Astrocyte (in vitro differentiated cells and primary cell): ENCODE measurements at places on chromosomes 2 and 18. TPM values are rescaled to one million over a fixed set of nuclear protein-coding genes. Genes with fewer than 3 reads are reported as not detected.

GAD1 gene
- total RNA-seq: 4.5 and 4.7 TPM in 2 replicates

STPG4 gene
- total RNA-seq: 0.55 and 0.64 TPM in 2 replicates

ATP6V1B1 gene
- not detected in 2 replicates for total RNA-seq

PROM2 gene
- 0.93 and 1.2 TPM in 2 replicates for total RNA-seq

CAPN13 gene
- not detected in 2 replicates for total RNA-seq

GAL3ST2 gene
- total RNA-seq: not detected in 2 replicates

TGFA gene
- total RNA-seq: 0.55 and 1.4 TPM in 2 replicates

FBXO15 gene
- 1.2 TPM in 2 replicates for total RNA-seq

NAT8 gene
- not detected in 2 replicates for total RNA-seq

COL4A4 gene
- total RNA-seq: 0.36 and 0.62 TPM in 2 replicates

ADNP2 gene
- 17.9 and 20.5 TPM in 2 replicates for total RNA-seq

SERPINB10 gene
- total RNA-seq: not detected in 2 replicates

- DNase-seq: peak; percentile 89
These were observed 46.2 kb upstream of the SMAD7 start for GRCh38 chr18:48996901-48997463.

GRCh38 chr2:209960045-209960444, 42.4 kb upstream of the RPE start:
- no peak for DNase-seq

DNA sequence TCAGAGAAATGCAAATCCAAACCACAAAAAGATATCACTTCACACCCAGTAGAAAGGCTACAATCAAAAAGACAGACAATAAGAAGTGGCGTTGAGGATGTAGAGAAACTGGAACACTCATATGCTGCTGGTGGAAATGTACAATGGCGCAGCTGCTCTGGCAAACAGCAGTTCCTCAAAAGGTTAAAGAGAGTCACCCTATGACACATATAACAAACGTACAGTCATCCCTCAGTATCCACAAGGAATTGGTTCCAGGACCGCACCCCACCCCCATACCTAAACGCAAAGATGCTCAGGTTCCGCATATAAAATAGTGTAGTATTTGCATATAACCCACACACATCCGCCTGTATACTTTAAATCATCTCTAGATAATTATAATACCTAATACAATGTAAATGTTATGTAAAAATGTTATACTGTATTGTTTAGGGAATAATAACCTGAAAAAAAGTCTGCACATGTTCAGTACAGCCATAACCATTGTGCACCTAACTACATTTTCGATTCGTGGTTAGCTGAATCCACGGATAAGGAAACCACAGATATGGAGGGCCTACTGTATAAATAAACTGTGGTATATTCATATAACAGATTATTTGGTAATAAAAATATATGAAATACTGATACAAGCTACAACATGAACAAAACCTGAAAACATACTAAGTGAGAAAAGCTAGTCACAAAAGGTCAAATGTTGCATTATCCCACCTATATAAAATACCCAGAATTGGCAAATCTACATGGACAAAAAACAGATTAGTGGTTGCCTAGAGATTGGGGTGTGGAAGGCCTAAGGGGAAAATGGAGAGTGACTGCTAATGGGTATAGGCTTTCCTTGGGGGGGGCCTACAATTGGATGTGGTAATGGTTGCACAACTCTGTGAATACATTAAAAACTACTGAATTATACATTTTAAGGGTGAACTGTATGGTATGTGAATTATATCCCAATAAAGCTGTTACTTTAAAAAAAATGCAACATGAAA, 37.5 kb downstream of the UXS1 start:
- peak; percentile 67 for DNase-seq

DNA sequence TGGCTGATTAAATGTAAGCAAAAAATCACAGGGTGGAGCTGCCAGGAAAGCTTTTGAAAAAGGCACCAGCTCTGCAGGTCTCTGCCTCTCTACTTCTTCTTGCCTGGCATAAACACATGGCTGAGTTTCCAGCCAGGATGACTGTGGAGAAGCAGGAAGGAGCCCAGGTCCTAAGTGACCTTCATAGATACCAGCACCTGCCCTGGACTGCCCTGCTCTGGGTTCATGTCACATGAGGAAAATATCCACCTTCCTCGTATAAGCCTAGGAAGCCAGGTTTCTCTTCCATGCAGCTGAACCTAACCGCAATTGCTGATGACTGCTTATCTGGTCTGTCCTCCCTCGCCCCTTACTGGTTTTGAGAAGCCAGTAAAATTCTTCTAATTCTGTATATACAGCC, 47.8 kb upstream of the CREB1 start:
- no peak for DNase-seq

DNA sequence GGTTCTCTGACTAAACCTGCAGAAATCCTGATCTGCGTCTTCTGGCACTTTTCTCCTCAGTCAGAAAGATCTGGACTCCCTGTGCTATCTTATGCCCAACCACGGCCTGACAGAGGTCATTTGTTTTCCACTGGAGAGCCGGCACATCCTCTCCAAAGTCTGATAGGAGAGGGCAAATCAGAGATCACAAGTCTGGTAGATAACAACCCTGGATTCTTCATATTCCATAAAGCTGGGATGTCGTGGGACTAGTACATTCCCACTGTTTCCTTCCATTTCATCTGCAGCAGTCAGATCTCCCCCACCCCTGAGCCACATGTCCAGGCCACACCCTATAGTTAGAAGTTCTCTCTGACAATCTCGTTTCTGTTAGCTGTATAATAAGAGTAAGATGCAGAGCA, 157.0 kb downstream of the MGAT5 start:
- DNase-seq: peak; percentile 78

DNA sequence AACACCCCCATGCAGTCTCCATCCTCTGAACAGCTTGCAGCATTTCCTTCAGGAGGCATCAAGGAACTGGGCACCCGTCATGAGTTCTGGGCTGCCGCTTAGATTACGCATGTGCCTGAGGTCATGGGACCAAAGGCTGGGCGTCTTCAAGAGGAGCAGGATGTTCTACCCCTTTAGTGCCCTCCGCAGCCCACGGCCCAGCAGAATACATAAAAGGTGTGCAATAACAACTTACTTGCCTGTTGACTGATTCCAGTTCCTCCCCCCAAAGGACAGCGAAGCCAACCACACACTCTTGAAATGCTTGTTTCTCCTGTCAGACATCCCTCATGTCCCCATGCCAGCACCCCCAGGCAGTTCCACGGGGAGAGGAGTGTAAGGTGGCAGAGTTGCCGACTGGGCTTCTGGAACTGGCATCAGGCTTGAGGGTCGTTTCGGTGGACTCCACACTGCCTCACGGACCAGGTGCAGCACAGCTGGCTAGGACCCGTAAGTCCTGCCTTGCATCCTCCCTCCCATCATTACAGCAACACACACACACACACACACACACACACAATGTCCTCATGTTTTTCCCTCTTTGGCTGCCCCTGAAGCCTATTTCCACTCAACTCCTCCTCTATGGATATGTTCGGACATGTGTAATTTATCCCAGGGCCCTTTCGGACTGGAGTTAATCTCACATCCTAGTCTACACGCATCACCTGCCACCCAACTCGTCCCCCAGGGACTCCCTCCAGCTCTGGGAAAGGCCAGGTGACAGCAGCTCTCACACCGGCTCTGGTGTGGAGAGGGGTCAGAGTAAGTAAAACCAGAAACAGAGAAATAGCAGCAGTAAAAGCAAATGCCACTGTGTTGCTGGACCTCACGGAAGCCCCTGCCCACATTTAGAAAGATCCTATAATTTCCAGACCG, 200.7 kb downstream of the BCL11A start:
- no peak for DNase-seq

DNA sequence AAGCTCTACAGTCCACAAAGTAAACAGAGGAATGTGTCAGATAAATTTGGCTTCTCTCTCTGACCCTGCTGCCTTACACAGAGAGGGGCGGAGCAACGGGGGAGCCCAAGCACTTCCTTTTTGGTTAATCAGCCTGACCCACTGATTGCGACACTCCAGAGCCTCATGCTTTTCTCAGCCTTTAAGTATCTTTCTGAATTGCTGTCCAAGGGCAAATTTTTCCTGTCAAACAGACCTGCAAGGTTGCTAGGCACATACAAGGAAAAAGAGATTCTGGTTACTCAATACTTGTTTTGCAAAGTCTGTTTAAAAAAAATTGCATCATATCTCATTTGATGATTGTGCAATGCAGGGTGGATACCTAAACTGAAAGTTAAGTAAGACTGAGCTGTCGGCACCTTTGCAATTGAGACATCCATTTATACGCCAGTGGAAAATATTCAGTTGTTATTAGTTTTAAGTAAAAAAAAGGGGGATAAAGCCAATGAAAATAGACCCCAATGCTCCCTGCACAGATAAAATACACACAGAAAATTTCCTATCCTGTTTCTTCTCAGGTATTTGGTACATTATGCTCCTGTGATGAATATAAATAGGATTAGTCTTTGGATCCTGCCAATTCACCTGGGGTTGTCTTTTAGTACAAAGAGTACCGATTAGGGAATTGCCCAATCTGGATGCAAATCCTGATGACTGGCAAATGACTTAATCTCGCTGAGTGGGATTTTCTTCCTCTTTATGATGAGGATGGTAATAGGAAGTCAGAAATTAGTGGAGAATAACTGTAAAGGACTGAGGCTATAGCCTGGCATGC, 260.2 kb upstream of the TRIB2 start:
- DNase-seq: peak; percentile 98

GRCh38 chr2:50455351-50455939, 576.5 kb downstream of the NRXN1 start:
- DNase-seq: no peak

- no peak for DNase-seq
These were observed 41.3 kb downstream of the RALB start for GRCh38 chr2:120294008-120294340.

GRCh38 chr2:43927442-43927841, 68.3 kb downstream of the LRPPRC start:
- no peak for DNase-seq

GRCh38 chr2:217849154-217849975, 153.4 kb downstream of the TNS1 start:
- DNase-seq: no peak

GRCh38 chr2:197378494-197379307, 56.1 kb downstream of the SF3B1 start:
- DNase-seq: peak; percentile 18

GRCh38 chr2:71672826-71673795, 219.8 kb downstream of the DYSF start:
- DNase-seq: no peak

GRCh38 chr2:118864207-118864606, 16.8 kb upstream of the EN1 start:
- DNase-seq: no peak

- no peak for DNase-seq
These were observed 172.0 kb upstream of the SIX3 start for GRCh38 chr2:44769349-44770011.

- DNase-seq: no peak
These were observed 124.5 kb downstream of the DCDC2C start for GRCh38 chr2:3827673-3828575.

DNA sequence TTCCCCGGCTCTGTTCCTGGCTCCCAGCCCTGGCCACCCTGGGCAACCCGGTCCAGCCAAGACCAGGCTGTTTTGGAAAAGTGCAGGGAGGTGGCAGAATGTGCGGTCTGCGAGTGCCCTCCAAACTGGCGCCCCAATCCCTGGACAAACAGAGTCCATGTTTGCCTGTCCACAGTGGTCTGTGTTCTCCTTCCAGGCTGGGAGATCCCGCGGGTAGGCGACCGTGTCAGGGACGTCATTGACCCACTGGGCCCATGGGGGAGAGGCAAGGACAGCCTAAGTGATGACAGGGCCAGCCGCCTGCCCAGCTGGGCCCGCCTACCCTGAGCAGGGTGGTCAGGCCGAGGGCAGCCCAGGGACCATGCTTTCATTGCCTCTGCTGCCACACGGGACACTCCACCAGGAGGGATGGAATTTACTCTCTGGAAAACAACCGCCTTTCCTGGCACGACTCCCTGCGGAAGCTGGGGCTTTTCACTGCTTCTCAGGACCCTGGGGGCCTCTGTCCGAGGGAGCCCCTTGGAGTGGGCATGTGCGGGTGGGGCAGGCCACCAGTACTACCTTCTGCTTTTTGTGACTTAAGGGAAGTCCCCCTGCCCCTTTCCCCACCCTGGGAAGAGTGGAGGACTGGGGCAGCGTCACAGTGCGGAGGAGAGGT, 20.1 kb downstream of the CYP26B1 start:
- DNase-seq: no peak

DNA sequence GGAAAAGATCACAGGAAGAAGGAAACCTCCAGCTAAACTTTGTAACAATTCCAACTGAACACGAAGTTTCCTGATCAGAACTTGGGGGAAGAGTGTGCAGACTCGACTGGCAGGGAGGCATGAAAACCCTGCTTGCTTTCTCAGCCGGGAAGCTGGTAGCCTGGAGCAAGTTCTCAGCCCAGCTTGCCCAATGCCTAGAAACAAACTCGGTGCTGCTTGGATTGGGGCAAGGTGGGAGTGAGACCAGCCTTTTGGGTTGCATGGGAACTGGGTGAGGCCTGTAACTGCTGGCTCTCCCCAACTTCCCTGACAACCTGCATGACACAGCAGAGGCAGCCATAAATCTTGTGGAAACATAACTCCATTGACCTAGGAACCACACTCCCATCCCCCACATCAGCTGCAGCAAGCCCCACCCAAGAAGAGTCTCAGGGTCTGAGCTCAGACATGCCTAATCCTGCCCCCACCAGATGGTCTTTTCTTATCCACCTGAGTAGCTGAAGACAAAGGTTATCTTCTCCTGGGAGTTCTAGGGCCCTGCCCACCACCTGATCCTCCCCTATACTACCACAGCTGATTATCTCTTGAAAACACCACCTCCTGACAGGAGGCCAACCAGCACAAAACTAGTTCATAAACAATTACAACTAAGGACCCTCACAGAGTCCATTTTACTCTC, 1859.7 kb upstream of the CELF4 start:
- DNase-seq: no peak

DNA sequence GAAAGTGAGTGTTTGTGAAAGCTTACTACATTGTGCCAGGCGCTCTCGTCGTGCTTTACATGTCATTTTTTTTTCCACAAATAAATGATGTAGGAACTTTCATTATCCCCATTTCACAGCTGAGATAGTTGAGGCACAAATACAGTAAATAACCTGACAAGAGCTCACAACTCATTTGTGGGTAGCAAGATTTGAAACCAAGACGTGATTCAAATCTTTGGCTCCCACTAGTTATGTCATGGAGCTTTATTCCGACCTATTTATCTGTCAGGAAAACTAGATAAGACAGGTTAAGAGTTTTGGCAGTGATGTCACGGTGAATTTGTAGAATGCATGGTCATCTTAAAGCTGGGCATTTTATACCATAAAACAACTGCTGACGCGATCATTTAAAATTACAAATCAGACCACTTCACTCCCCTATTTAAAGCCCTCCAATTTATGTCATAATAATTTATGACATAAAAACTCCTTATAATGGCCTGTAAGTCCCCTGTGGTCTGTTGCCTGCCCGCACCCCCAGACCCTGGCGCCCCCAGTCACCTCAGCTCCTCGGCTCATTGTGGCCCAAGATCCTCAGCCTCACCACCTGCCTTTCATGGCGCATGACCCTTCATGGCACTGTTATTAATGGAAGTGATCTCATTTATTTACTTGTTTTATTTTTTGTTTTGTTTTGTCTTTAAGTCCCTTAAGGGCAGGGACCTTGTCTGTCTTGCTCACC, 678 bp upstream of the ZNF24 start:
- peak; percentile 51 for DNase-seq
